ENCODE measurements at places on chromosomes 16 and 17.

- no peak for DNase-seq
Observed at GRCh38 chr17:80833952-80834892, 157.4 kb upstream of the CHMP6 start.

DNA sequence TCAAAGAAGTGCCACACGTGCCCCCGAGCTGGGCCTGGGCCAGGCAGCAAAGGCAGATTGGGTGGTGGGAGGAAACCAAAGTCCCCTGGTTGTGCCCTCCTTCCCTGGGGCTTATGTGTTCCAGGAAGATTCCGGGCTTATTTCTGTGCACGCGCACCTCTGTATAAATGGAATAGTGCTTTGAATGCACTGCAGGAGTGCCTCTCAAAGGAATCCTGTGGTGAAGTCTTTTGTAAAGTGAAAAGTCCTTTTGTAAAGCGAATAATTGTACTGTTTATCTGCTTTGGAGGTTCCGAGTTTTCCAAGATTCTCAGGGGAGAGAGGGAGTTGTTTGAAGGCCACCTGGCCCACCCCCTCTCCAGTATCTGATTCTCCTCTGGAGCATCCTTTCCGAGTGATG lies 26.8 kb downstream of the C17orf75 start:
- DNase-seq, result no peak

DNA sequence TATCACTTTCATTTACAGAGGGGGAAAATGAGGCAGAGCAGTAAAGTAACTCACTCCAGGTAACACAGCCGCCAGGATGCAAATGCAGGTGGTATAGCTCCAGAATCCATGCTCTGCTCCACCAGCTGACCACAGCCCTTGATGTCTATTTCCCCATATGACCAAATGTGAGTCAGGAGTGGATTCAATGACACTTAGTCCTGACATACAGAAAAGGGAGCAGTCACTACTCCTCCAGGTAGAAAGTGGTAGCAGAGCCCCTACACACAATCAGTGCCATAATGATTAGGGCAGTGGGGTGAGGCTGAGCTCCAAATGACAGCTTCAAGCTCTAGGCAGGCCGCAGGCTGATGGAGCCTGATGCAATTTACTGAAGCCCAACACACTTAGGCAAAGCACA lies 43.3 kb upstream of the GFOD2 start:
- no peak for DNase-seq

GRCh38 chr16:17396762-17397498 lies 73.8 kb downstream of the XYLT1 start:
- DNase-seq, result no peak

- no peak for DNase-seq
Observed at GRCh38 chr16:13795131-13795530, 124.8 kb upstream of the ERCC4 start.

GRCh38 chr16:51762081-51762996 lies 611.3 kb upstream of the SALL1 start:
- DNase-seq, result peak; percentile 70

DNA sequence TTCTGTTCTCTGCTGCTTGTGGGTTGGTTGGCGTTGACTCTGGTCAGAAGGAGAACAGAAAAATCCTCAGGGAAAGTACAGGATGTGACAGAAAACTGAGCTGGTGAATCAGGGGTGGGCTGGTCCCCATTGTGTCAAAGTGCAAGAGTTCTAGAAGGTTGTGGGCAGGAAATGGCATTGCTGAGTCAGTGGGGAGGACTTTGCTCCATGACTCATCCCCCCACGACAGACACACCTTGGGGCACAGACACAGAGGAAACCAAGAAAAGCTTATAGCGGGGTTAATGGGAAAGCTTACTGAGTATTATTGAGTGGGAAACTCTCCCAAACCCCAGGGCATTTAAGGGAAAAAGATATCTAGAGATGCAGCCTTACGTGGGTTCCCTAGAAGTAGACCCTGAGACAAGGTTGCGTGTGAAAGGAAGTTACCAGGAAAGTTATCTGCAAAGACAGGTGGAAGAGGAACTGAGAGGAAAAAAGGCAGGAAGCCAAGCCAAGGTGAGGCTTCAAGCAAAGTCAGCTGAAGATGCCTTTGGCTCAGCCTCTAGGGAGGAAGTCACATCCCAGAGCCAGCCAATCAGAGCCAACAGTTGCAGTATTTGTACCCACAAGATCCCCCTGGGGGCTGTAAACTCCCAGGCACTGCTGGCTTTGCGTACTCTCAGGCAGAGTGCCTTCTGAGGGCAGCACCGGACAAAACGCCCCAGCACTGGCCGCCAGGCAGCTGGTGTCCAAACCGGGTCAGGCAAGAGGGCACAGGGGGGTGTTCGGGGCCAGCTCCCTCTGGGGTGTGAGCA lies 86.4 kb downstream of the FOXL1 start:
- DNase-seq, result peak; percentile 95

- DNase-seq, result no peak
Observed at GRCh38 chr17:67830440-67830839, 5.1 kb downstream of the BPTF start.

DNA sequence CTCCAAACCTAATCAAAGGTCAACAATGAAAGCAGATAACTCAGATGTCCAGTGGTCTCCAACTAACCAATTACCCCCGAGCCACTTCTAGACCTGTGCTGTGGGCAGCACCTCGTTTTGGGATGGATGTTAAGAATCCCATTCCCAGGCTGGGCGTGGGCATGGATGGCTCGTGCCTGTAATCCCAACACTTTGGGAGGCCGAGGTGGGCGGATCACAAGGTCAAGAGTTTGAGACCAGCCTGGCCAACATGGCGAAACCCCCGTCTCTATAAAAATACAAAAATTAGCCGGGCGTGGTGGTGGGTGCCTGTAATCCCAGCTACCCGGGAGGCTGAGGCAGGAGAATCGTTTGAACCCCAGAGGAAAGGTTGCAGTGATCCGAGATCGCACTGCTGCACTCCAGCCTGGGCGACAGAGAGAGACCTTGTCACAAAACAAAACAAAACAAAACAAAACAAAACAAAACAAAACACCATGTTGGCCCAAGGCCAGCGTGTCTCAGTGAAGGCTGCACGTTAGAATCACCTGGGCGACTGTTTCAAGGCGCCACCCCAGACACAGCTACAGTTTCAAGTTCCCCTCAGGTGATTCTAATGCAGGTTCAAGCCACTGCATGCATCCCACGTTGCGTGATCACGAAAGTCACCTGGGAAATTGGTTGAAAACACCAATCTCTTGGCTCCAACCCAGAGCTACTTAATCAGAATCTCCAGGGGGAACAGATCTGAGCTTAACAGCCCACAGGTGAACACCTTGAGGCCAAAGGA lies 21.3 kb downstream of the COX4I1 start:
- no peak for DNase-seq

- DNase-seq, result no peak
Observed at GRCh38 chr17:56995766-56996165, 17.8 kb downstream of the SCPEP1 start.

GRCh38 chr16:1156055-1156982 lies 3.4 kb downstream of the CACNA1H start:
- DNase-seq, result no peak

GRCh38 chr17:74840989-74841666 lies 18.6 kb downstream of the GRIN2C start:
- DNase-seq, result no peak

- no peak for DNase-seq
Observed at GRCh38 chr17:9064311-9064834, 43.1 kb downstream of the NTN1 start.

- DNase-seq, result peak; percentile 94
Observed at GRCh38 chr17:8542599-8543502, 87.7 kb downstream of the MYH10 start.

DNA sequence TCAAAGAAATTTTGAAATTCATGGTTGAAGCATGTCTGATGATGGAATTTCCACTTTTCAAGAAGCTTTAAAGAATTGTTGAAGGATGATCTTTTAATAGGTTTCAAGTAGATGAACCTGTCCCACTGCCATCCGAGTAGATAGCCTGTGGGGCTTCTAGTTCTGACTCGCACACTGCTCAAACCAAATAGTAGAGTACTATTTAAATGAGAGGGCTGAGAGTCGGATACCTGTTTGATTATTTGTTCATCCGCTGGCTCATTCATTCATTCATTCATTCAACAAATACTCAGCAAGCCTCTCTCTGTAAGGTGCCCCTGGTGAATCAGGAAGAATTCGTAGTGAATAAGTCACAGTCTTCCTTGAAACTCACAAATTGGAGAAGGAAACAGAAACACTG lies 108.2 kb upstream of the IRX5 start:
- no peak for DNase-seq

GRCh38 chr16:87538594-87538993 lies 45.8 kb upstream of the ZCCHC14 start:
- no peak for DNase-seq
